ENCODE measurements at places on chromosomes 3 and 15.
A peak's percentile ranks its signal among the peaks of the same experiment; 100 is the strongest.

- no peak for DNase-seq
Measured at GRCh38 chr3:188253800-188254452, 100.0 kb downstream of the LPP start.

DNA sequence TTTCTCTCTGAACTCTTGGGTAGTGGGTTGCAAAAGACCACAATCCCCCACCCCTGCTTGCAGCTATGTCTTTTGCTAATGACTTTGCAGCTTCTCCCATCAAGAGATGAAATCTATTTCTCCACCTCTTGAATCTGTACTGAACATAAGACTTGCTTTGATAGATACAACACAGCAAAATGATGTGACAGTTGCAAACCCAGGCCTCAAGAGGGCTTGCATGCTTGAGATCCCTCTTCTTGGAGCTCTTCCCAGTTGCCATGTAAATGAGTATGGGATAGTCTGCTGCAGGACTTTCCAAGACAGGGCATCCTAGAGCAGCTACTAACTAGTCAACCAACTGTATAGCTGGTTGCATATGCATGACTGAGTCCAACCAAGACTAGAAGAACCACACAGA is 783.6 kb downstream of the PDCD6IP start:
- no peak for DNase-seq

DNA sequence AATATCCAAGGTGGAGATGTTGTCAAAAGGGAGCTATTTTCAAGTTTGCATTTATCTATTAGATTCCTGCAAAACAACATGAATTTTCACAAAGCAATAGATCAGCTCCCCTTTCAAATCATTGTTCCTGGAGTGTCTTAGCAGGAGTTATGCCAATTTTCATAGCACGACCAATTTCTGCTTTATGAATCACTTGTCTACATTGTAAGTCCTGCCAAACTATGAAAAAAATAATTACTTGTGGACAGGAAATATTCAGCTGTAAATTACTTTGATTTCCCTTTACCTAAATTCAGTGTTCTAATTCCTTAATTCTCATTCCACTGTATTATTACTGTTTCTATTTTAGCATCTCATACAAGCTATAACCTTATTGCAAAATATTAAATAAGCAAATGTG is 1289.6 kb downstream of the NSUN3 start:
- no peak for DNase-seq

DNA sequence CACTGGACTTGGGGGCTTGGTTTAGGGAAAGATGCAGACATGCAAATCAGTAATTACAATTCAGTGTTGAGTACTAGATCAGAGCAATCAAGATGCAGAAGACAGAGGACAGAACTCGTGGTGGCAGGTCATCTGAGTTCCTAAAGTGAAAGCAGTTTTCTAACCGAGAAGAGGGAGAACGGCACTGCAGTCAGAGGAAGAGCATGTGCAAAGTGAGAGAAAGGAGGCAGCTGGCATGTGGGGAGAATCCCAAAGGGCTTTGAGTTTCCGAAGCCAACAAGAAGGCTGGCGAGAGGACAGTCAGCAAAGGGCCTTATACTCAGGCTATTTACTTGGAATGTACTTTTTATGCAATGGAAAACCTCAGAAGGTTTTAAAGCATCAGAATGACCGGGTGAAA is 87.0 kb downstream of the ANP32A start:
- no peak for DNase-seq

- no peak for DNase-seq
Measured at GRCh38 chr15:78663703-78664102, 22.7 kb upstream of the CHRNB4 start.

- no peak for DNase-seq
Measured at GRCh38 chr15:99121207-99121606, 16.3 kb downstream of the SYNM start.

DNA sequence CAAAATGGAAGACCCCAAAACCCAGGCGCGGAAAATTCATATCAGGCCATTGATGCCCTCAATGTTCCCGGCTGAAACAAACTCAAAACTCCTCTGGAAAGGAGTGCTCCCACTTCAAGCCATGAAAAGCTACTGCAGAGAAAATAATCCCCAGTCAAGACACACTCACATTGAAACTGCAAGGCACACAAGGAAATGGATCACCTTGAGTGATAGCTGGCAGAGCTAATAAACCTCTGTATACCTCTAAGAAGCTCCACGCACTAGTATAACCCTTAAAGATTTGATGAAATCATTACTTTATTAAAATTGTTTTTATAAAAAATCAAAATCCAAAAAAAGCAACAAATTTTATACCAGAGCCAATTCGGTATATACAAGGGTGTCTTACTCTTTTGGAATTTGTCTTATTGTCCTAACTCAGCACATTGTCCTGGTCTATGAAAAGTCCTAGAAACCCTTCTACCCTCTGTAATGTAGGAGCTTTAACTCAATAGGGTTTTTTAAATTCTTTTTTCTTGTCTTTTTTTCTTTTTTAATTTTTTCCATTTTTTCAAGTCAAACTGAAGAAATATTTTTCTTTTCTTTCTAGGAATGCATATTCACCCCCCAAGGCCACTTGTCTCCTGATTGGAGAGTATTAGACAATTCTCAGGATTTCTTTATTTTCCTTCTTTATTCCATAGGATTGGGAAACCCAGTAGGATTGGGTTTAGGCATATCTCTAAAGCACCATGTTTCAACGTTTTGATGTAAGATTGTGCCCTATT is 8.5 kb downstream of the CCR5AS start:
- DNase-seq: no peak

GRCh38 chr15:101169495-101170071 is 82.3 kb downstream of the CHSY1 start:
- DNase-seq: no peak

DNA sequence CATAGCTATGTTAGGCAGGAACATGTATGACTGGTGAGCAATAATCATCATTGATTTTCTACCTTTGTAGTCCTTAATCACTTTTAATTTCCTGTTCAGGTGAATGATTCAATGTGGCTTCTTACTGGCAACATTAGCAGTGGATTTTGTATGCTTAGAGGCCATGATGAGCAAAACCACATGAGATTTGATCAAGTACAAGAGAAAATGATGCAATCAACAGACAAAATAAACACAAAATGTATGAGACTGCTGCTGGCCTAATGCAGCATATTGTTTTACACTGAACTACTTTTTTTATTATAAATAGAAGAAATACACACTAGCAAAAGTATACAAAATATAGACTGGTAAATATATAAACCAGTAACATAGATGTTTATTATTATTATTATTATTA is 47.5 kb upstream of the SI start:
- DNase-seq: no peak

GRCh38 chr15:42088801-42089640 is 5.3 kb downstream of the PLA2G4D start:
- no peak for DNase-seq

GRCh38 chr15:77295446-77295845 is 124.5 kb downstream of the PEAK1 start:
- no peak for DNase-seq

- DNase-seq: no peak
Measured at GRCh38 chr3:173395073-173395411, 2.5 kb upstream of the NLGN1 start.

- DNase-seq: no peak
Measured at GRCh38 chr3:71681224-71681668, 44.0 kb downstream of the EIF4E3 start.

DNA sequence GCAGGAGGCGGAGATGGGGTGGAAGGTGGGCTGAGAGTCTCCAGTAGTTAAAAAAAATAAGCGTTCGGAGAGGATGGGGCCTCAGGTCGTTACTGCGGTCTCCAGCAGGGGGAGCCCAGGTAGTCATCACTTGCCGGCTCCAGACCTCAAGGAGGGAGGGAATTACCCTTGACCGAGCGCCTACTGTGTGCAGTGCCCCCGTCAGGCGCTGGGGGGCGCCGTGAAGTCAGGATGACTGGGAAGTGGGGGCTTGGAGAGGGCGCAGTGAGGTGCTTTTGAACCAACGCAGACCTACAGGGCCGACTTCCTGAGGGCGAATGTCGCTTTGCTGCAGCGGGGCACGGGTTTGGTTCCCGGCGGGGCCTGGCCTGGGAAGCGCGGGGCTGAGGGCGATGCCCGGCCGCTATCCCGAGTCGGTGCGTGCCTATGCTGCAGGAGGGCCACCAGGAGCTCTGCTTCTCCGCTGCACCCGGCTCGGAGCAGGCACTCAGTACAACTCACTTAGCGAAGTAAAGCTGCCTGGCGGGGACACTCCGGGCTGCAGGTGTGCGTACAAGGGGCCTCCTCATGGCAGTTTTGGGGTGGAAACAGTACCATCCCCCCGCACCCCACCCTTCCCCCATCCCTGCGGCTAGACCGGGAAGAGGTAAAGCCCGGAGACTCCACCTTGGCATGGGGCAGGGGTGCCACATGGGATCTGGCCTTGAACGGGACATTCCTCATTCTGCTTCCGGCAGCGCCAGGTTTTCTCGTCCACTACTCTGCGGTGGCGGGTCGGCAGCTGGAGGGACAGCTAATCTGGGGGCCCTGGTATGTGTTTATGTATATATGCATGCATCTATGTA is 79.8 kb downstream of the RHCG start:
- DNase-seq: peak; percentile 51

GRCh38 chr3:18369551-18370185 is 55.5 kb downstream of the SATB1 start:
- DNase-seq: no peak

DNA sequence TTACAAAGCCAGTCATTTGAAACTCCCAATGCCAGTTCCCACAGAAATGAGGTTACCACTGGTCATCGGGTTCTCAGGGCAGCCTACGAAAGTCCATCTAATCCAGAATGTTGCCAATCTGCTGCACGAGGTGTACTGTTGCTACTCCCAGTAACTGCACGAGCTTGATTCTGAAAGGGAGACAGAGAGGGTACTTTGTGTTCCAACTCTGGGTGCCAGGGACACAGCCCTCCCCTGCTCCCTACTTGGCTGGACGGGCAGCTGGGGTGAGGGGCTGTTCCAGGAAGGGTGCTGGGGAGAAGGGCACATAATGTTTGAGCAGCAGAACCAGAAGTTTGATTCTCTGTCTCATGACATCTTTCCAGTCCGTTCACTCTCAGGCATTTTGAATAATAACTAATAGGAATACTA is 27.1 kb upstream of the OSBPL11 start:
- DNase-seq: no peak

DNA sequence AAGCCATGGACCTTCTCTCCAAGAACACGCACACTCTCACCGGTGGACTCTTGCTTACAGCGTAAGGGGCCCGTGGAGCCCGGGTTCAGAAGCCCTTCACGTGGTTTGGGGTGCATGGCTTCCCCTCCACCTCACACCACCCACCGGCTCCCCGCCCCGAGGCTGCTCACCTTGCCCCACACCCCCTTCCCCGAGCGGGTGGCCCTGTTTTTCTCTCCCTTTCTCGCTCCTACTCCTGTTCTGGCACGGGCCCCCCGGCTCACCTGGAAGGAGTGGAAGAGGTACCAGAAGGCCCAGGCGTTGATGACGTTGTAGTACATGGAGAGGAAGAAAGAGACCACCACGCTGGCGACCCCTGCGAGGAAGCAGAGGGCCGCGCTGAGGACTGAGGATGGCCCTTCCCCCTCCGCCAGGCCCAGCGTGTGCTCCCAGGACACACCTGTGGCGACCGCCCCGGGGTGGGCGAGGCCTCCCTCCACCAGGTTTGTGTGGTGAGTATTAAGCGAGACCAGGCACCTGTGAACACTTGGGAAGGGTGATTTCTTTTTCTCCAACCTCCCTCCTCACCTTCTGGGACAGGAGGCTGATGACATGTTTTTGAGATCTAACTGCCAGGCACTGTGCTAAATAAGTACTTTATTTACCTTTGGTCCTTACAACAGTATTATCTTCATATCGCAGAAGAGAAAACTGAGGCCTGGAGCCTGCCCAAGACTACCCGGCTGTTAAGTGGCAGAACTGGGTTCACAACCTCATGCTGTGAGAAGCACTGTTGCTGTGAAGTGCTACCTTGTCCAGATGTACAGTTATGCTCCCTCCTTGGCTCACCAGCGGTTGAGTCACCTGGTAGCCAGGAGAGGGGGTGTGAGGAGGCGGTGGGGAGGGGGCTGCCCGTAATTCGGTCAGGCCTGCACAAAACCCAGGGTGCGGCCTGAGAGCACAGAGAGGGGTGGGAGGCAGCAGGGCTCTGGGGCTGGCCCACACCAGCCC is 16.3 kb downstream of the SLC6A20 start:
- DNase-seq: no peak

- DNase-seq: no peak
Measured at GRCh38 chr15:90300541-90300940, 35.1 kb downstream of the NGRN start.

DNA sequence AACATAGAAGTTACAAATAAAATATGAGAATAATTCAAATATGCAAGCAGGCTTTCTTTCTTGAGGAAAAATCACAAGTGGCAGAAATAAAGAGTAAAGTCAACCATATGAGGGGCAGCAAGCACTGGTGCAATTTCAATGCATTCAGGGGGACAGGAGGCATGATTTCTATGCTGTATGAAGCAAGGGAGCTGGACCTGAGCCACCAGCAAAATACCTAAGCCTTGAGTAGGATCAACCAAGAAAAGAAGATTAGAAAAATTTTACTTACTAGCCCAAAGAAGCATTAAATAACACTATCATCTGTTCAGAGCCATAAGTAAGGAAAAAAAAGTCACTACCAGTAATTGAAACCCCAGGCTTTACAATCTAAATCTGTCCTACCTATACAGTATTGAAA is 6.3 kb downstream of the ADGRG7 start:
- DNase-seq: no peak

DNA sequence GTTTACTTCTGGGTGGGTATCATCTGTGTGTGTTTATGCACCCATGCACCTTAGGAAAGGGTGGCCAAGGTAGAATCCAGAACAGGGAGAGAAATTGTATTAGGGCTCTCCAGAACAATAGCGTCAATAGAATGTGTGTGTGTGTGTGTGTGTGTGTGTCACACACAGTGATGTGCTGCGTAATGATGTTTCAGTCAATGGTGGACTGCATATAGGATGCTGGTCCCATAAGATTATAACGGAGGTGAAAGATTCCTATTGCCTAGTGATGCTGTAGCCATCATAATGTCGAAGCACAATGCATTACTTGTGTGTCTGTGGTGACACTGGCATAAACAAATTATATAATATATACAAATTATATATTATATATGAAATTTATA is 69.3 kb upstream of the PRR23C start:
- no peak for DNase-seq

DNA sequence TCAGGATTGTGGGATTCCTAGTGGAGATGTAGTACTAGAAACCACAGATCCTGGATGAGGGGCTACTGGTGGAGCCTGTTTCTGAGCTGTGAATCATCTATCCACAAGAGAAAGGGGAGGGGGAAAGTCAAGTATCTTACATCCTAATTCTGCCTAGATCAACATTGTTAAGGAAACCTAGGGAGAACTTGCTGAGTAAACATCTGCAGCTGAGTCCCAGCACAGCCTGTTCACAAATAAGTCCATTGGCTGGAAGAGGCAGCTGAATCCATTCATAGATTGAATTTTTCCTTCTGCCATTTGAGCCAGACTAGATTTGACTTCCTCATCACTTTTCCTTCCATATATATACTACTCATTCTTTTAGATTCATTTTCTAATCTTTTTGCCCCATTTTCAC is 460.5 kb downstream of the TUSC7 start:
- DNase-seq: no peak

Data from NK-92 treated with Interleukin-12 subunit alpha and Interleukin-12 subunit beta, amount 100 ng/mL, for 24 hours (cell line).